Right hindlimb (tissue), 1 donor: ENCODE measurements at places on chromosomes 7 and 10.
A peak's percentile ranks its signal among the peaks of the same experiment; 100 is the strongest.

- peak; percentile 59 for DNase-seq
These were observed 265.1 kb downstream of the HTR7 start for GRCh38 chr10:90592638-90593302.

GRCh38 chr7:152106990-152107389, 81.5 kb downstream of the GALNT11 start:
- DNase-seq, result no peak

DNA sequence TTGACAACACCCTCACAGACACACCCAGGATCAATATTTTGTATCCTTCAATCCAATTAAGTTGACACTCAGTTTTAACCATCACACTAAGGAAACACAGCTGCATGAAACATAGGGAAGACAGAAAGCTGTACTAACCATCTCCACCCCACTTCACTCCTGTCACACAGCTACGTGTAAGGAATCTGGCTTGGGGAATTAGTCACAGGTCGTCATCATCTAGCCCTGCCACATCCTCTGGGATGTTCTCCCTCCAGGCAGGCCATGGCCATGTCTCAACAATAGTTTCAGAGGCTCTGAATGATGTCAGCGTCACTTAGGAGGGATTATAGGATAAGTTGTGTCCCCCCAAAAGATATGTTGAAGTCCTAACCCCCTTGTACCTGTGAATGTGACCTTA, 10.8 kb upstream of the SEMA3C start:
- no peak for DNase-seq

GRCh38 chr10:49323171-49323895, 24.4 kb downstream of the C10orf71 start:
- no peak for DNase-seq

- DNase-seq, result no peak
These were observed 6.7 kb downstream of the TWIST1 start for GRCh38 chr7:19110776-19111175.

- DNase-seq, result no peak
These were observed 89.8 kb upstream of the ANK3 start for GRCh38 chr10:60479305-60480020.

DNA sequence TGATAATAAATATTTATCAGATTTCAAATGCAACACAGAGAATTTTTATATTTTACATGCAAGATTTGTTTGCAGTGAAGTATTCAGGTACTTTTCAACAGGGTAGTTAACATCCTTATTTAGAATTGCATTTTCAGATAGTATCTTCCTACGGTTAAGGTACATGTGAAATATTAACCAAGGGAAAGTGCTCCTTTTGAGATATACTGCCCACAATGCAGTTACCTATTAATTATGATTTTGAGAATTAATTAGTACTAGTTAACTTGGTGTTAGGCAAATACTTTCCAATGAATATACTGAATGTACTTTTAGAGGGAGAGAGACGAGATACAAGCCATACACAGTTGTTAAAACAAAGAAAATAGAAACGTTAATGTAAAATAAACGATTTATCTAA, 206.2 kb upstream of the YAE1 start:
- no peak for DNase-seq

GRCh38 chr7:99820408-99821027, 7.3 kb upstream of the CYP3A43 start:
- DNase-seq, result no peak

- no peak for DNase-seq
These were observed 33.5 kb upstream of the CCSER2 start for GRCh38 chr10:84294766-84295447.

- DNase-seq, result no peak
These were observed 41.4 kb downstream of the EPHB4 start for GRCh38 chr7:100785878-100786277.

DNA sequence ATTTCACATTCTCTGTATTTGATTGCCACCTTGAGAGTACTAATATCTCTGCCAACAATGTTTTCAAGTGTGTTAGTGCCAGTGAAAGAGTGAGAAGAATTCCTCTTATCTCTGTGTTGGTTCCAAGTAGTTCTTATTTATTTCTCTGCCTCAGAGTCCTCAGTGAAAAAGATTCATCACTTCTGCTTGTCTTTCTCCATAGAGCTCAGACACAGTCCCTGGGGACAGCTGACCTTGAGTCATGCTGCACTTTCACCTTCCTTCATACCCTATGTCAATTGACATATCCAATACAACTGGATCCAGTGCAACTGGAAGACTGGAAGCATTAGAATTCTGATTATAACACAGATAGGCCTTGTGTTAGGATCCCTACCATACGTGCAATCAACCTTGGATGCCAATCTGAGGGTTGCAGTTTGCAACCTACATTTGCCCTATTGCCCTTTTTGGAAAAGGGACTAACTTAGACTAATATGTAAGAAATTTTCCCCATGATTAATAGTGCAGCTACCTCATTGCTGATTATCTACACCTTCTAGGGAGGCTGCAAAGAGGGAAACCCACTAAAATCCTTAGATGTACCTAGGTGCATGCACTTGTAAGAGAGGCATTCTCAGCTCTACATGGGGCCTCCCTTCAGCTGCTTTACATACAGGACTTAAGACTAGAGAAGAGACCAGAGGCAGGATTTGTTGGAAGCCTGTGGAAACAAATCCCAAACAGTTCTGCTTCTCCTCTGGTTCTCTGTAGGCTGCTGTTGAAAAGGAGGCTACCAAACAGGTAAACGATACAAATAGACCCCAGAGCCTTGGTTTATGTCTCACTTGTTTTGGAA, 8.4 kb downstream of the IFIT2 start:
- no peak for DNase-seq
